ENCODE measurements at places on chromosomes 6 and 20.
A peak's percentile ranks its signal among the peaks of the same experiment; 100 is the strongest.

GRCh38 chr6:119856136-119856535 is 506.6 kb upstream of the MAN1A1 start:
- no peak overlapping the region for H3K27ac ChIP-seq
- peak; percentile 12 for DNase-seq
- peak overlapping the region; percentile 10 for H3K4me3 ChIP-seq

GRCh38 chr6:18389479-18389878 is 2.3 kb downstream of the RNF144B start:
- no peak overlapping the region for H3K27ac ChIP-seq
- no peak for DNase-seq
- peaks cover 17% of the 10 kb centered on the region for H3K4me1 ChIP-seq
- H3K36me3 ChIP-seq: no peaks in the 10 kb centered on the region

GRCh38 chr20:61705386-61706258 is 360.1 kb downstream of the TAF4 start:
- no peak overlapping the region for H3K27ac ChIP-seq
- no peak overlapping the region for H3K4me3 ChIP-seq
- DNase-seq: no peak
- H3K27me3 ChIP-seq: no peaks in the 10 kb centered on the region
- H3K4me1 ChIP-seq: no peaks in the 10 kb centered on the region

DNA sequence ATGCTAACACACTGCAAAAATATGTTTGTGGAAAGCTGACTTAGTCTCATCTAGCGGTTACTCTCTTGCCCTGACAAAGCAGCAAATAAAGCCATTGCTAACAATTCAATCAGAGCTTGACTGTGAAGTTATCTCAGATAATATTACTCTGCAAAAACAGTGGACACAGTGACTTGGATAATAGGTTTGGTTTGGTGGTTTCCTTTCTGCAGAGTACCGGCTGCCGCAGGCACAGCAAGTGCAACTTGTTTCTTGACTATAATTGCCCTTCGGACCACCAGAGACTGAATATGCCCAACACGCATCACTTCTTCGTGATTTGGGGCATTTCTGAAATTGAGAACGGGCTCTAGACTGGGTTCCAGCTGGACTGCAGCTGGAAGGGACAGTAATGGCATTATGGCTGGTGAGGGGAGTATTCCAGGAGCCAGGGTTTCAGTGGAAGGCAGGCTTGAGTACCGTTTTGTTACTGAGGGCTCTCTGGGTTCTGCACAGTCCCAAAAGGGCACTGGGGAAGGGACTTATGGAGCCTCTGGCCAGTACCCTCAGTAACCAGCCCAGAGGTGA is 40.0 kb downstream of the DSTN start:
- H3K4me1 ChIP-seq: peaks cover 42% of the 10 kb centered on the region
- DNase-seq: no peak
- H3K27me3 ChIP-seq: no peaks in the 10 kb centered on the region
- no peaks in the 10 kb centered on the region for H3K36me3 ChIP-seq
- H3K27ac ChIP-seq: peak overlapping the region; percentile 18

GRCh38 chr6:113508249-113508648 is 348.9 kb upstream of the MARCKS start:
- H3K27me3 ChIP-seq: no peaks in the 10 kb centered on the region
- no peak overlapping the region for H3K4me3 ChIP-seq
- H3K27ac ChIP-seq: no peak overlapping the region
- no peaks in the 10 kb centered on the region for H3K36me3 ChIP-seq

GRCh38 chr6:42387336-42387735 is 64.4 kb downstream of the TRERF1 start:
- H3K4me3 ChIP-seq: peak overlapping the region; percentile 13
- H3K36me3 ChIP-seq: no peaks in the 10 kb centered on the region
- H3K27ac ChIP-seq: peak overlapping the region; percentile 15
- H3K27me3 ChIP-seq: no peaks in the 10 kb centered on the region

DNA sequence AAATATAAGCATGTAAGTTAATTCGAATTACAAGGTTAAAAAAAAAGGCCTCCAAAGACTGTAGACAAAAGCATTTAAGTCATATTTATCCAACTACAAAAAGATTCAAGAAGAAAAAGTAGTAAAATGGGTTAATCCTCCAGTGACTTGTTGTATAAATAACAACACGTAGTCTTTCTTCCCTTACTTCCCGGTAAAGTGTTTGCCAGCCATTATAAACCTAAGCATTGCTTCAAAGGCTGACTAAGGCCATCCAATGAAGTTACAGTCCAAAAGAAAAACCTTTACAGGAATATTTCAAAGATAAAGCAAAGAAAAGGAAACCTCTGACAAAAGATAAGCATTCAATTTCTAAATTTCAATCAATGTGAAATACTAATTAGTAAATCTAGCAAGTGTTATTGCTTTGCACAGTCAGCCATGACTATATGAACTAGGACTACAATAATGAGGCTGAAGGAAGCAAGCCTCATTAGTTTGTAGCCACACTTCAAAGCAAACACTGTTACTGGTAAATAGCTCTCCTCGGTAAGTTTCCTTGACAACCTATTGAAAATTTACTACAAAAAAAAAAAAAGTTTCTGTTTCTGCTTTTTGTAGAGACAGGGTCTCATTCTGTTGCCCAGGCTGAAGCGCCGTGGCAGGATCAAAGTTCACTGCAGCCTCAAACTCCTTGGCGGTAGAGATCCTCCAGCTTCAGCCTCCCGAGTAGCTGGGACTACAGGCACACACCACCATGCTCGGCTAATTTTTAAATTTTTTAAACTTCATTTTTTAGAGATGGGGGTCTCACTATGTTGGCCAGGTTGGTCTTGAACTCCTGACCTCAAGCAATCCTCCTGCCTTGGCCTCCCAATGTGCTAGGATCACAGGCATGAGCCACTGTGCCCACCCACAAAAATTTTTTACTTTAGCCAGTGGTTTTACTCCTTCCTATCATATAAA is 46.0 kb downstream of the NUDT3 start:
- no peaks in the 10 kb centered on the region for H3K4me1 ChIP-seq
- no peaks in the 10 kb centered on the region for H3K27me3 ChIP-seq
- H3K27ac ChIP-seq: no peak overlapping the region

DNA sequence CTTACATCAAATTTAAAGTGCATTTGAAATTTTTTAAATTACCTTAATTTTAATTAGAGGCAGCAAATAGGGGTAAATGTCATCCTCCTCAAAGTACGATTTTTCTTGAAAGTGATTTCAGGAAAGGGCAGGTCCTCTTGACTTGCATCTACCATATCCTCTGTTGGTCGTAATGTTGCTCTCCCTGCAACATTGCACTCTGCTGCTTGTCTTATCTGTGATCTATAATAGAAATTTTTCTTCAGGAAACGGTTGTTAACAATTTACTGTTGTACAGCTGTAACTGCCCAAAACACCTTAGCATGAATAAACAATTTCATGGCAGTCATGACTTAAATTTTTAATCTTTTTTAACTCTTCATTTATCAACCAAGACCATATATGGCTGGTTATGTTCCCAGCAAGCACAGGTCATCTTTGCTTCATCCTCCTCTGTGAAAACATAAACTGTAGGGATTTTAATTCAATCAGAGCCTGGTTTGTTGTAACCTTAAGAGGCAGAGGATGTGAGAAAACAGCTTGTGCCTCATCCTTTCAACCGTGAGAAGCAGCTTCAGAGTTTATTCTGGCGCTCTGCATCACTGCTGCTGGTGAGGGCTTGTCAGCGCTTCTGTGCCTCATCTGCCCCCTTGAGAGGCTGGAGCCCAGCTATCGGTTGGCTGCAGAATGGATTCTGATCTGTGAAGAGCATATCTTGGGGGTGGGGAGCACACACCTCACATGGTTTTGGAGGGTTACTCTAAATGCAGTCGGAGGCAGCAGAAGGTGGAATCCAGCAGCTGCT is 56.0 kb downstream of the CTNNBL1 start:
- no peaks in the 10 kb centered on the region for H3K4me1 ChIP-seq
- no peak overlapping the region for H3K4me3 ChIP-seq
- H3K27me3 ChIP-seq: no peaks in the 10 kb centered on the region
- no peak overlapping the region for H3K27ac ChIP-seq
- no peak for DNase-seq

DNA sequence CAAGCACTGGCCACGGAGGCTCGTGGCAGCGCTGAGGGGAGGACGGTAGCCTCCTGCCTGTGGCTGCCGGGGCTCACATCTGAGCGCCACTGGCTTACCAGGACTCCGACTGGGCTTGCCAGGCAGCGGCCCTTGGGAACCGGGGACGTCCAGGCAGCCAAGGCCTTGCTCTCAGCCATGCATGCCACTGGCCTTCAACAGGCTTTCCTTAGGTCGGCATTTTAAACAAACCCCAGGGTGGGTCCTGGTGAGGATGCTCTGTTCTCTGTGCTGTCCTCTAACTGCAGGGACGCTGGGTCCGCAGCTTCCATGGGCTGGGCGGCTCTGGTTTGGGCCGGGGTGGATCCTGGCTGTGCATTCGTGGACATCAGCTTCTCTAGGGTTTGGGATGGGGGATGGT is 59.1 kb upstream of the BHLHE23 start:
- no peaks in the 10 kb centered on the region for H3K4me1 ChIP-seq
- no peaks in the 10 kb centered on the region for H3K36me3 ChIP-seq
- H3K4me3 ChIP-seq: no peak overlapping the region
- peaks cover 6% of the 10 kb centered on the region for H3K27me3 ChIP-seq
- no peak overlapping the region for H3K27ac ChIP-seq

GRCh38 chr6:67642582-67642981 is 992.5 kb upstream of the ADGRB3 start:
- no peaks in the 10 kb centered on the region for H3K36me3 ChIP-seq
- H3K27ac ChIP-seq: no peak overlapping the region
- H3K4me1 ChIP-seq: no peaks in the 10 kb centered on the region

GRCh38 chr6:10400330-10400729 is 14.5 kb downstream of the TFAP2A start:
- no peak overlapping the region for H3K4me3 ChIP-seq
- peaks cover 14% of the 10 kb centered on the region for H3K4me1 ChIP-seq
- no peak for DNase-seq
- no peaks in the 10 kb centered on the region for H3K36me3 ChIP-seq

DNA sequence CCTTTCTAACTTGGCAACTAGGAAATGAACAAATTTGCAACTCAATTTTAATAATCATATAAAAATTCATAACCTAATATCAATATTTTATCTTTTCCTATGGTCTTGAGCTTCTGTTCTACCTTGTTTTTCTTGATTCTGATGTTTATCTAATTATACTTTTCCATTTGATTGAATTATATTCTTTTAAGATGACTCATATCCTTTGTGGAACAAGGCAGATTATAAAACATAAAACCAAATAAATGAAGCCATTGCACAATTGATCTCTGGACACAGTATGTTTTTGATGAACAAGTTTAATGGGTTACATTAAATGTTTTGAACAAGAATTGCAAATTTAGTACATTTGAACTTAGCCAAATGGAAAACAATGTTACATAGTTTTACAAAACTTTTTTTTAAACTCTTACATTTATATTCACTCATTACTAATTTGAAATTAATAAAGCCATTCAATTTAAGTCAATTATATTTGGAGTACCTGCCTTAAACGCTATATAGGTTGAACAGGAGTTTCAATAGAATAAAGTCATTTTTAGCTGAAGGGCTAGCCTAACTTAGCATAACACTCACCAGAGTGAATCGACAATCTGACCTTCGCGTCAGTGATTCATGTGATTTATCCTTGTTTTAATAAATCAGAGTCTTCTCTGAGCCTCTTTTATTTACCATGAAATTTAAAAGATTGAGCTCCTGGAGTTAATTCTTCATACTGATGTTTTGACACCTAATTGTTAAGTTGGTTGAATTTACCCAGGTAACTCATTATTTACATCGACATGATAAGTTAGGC is 3.8 kb downstream of the NCOA7 start:
- no peak overlapping the region for H3K4me3 ChIP-seq
- H3K36me3 ChIP-seq: no peaks in the 10 kb centered on the region
- DNase-seq: no peak
- H3K4me1 ChIP-seq: peaks cover 27% of the 10 kb centered on the region

DNA sequence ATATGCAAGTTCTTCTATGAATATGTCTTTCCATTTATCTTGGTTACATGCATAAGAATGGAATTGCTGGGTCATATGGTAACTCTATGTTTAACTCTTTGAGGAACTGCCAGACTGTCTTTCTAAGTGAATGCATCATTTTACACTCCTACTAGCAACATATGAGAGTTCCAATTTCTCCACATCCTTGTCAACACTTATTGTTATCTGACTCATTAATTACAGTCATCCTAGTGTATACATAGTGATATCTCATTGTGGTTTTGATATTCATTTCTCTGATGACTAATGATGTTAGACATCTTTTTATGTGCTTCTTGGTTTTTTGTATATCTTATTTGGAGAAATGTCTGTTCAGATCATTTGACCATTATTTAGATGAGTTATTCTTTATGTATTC is 96.7 kb upstream of the LAMP5 start:
- no peaks in the 10 kb centered on the region for H3K27me3 ChIP-seq
- H3K4me3 ChIP-seq: no peak overlapping the region
- H3K4me1 ChIP-seq: no peaks in the 10 kb centered on the region
- no peak overlapping the region for H3K27ac ChIP-seq

GRCh38 chr20:40313730-40314129 is 375.3 kb downstream of the MAFB start:
- H3K36me3 ChIP-seq: no peaks in the 10 kb centered on the region
- DNase-seq: no peak
- H3K27me3 ChIP-seq: no peaks in the 10 kb centered on the region
- no peak overlapping the region for H3K4me3 ChIP-seq
- H3K27ac ChIP-seq: no peak overlapping the region
- H3K4me1 ChIP-seq: no peaks in the 10 kb centered on the region

DNA sequence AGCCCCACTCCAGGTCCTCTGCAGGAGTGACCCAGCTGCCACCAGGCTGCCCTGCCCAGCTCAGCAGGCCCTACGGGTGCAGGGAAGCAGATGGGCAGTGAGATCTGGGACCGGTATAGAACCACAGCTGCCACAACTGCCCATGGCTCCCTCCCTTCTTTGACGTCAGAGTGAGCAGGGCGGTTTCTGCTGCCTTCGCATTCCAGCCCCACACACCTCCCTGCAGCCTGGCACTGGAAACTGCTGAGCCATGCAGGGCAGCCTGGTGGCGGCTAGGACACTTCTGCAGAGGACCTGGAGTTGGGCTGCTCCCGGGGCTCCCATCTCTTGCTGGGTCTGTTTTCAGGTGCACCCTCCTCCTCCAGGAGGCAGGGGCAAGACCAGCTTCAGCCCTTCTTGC is 101.6 kb upstream of the CD93 start:
- no peak for DNase-seq
- H3K27me3 ChIP-seq: no peaks in the 10 kb centered on the region
- no peak overlapping the region for H3K27ac ChIP-seq
- H3K4me1 ChIP-seq: no peaks in the 10 kb centered on the region
- H3K36me3 ChIP-seq: no peaks in the 10 kb centered on the region
- no peak overlapping the region for H3K4me3 ChIP-seq

DNA sequence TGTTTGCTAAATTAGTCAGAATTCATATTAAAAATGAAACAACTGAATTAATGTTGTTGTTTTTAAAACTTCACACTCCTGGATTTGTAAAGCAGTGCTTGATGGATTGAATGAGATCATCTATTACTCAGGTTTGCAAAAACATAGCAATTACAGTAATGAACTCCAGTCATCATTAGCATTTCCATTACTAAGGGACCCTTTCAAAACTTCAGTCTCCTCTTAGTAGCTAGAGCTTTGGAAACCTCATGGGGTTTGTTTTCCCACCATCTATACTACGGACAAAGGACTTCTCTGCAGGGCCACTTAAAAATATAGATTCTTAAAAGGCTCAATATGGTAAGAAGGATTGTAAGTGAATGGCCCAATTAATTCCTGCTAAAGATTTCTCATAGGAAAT is 209.9 kb upstream of the PRND start:
- no peaks in the 10 kb centered on the region for H3K4me1 ChIP-seq
- H3K36me3 ChIP-seq: no peaks in the 10 kb centered on the region
- no peak overlapping the region for H3K27ac ChIP-seq
- H3K4me3 ChIP-seq: no peak overlapping the region
- H3K27me3 ChIP-seq: no peaks in the 10 kb centered on the region

- DNase-seq: no peak
- H3K36me3 ChIP-seq: no peaks in the 10 kb centered on the region
- H3K4me1 ChIP-seq: no peaks in the 10 kb centered on the region
- H3K4me3 ChIP-seq: no peak overlapping the region
These were observed 100.4 kb upstream of the TCF21 start for GRCh38 chr6:133788556-133788955.
